Ovary (tissue), 10 donors: ENCODE measurements at places on chromosomes 5 and 9. TPM values are rescaled to one million over a fixed set of nuclear protein-coding genes. Genes with fewer than 3 reads are reported as not detected.

The SH3RF2 gene
- total RNA-seq = 0.81 TPM

The CCDC180 gene
- 6.9 TPM for total RNA-seq

DNA sequence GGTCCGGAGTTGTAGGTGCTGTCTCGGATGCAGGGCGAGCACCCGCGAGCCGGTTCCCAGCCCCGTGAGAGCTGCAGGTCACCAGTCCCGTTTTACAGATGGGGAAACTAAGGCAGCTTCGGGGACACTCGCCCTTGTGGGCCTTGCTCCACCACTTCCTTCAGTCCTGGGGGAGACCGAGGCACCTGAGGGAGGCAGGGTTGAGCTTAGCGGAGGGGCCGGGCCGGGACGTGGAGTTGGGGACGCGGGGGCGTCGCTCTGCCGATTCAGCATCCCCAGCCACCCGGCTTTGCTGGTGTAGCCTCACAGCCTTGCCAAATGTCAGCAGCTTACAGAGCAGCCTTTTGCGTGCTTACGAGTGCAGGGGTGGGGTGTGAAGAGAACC lies 530 bp downstream of the BBLN start:
- DNase-seq = peak; percentile 59
- H3K4me3 ChIP-seq = peak overlapping the region; percentile 85
- no peaks in the 10 kb centered on the region for H3K36me3 ChIP-seq
- H3K27ac ChIP-seq = no peak overlapping the region

DNA sequence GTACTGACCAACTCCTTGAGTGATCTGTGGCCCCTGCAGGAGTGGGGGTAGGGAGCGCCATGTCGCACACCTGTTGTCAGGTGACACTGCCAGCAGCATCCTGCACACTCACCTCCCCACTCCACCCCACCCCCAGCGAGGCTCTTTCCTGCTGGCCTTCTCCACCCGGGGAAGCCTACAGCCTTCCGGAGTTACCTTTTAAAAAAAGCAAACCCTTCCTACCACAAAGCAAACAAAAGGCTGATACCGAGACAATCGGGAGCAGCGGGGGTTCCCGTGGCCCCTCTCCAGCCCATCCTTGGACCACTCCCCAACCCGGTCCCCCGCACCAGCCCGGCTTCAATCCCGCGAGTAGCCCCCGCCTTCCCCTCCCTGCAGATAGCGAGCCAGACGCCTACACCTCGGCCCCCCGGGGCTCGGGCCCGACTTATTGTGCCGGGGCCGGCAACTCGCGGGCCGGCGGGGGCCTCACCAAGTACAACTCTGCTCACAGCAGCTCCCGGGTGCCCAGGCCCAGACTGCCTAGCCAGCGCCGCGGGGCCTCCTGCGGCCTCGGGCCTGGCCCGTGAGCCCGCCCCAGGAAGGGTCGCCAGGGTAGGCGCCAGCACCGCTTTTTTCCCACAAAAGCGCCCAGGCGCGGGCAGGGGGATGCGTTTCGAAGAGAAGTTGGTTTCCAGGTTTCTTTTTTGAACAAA lies 724 bp downstream of the MACROH2A1 start:
- peak; percentile 27 for DNase-seq
- H3K36me3 ChIP-seq = no peaks in the 10 kb centered on the region
- H3K27ac ChIP-seq = peak overlapping the region; percentile 63
- H3K4me3 ChIP-seq = peak overlapping the region; percentile 71
- H3K4me1 ChIP-seq = peaks cover 12% of the 10 kb centered on the region
- H3K27me3 ChIP-seq = no peaks in the 10 kb centered on the region

DNA sequence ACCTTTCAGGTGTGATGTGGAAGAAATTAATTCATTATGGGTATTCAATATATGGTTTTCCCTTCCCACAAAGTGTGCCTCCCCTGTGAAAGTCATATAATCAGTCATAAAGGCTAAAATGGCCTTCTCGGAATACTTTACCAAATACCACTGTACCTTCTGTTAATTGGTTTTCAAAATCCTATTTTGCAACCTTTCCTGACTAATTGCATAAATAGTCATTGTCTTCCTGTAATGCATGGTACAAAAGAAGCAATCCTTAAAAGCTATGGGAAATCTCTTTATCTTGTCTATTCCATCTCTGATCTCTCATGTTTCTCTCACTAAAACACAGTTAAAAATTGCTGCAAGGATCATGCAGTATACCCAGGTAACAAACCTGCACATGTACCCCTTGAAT lies 44.3 kb upstream of the UGCG start:
- no peak for DNase-seq
- no peaks in the 10 kb centered on the region for H3K4me1 ChIP-seq
- no peak overlapping the region for H3K27ac ChIP-seq
- H3K4me3 ChIP-seq = no peak overlapping the region
- H3K36me3 ChIP-seq = no peaks in the 10 kb centered on the region
